ENCODE measurements at places on chromosomes 16 and 17.

GRCh38 chr17:56886288-56886731 is 27.5 kb downstream of the TRIM25 start:
- DNase-seq: no peak

- DNase-seq: no peak
Measured at GRCh38 chr16:11098601-11099390, 154.4 kb downstream of the CLEC16A start.

GRCh38 chr16:78760611-78761010 is 661.2 kb downstream of the WWOX start:
- DNase-seq: no peak

DNA sequence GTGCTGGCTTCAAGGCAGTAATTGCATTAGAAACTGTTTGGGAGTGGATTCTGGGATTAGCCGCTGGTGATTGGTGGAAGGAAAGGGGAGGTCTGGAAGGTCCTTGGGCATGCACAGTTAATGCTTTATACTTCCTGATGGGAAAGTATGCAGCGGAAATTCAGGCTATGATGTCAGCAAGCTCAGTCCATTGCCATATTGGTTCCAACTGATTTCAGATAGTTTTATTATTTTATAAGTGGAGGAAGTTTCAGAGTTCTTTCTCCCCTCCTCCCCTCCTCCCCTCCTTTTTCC is 8.1 kb upstream of the CMTR2 start:
- no peak for DNase-seq

GRCh38 chr17:65278050-65278819 is 141.1 kb downstream of the RGS9 start:
- DNase-seq: no peak

- no peak for DNase-seq
Measured at GRCh38 chr16:66510711-66511601, 39.0 kb downstream of the TK2 start.

GRCh38 chr17:44502598-44503146 is 534 bp downstream of the GPATCH8 start:
- no peak for DNase-seq

DNA sequence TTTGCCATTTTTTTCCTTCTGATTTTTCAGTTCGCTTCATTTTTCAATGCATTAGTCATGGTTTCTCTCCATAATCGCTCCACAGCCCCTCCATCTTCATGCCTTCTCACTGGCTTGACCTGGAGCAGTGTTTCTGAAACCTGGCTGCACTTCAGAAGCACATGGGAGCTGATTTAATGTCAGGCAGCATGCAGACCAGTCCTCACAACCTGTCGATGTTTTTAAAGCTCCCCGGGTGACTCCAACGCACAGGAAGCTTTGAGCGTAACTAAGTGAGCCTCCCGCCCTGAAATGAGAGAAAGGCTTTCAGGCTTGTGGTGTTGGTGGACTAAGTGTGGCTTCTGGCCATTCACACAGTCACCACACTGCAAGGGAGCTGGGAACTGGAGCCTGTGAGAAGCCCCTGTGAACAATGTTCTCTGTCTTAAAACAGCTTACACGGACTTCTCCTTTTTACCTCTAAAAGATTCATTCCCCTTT is 16.8 kb upstream of the DRG2 start:
- DNase-seq: no peak

GRCh38 chr17:60656499-60656898 is 21.2 kb upstream of the BCAS3 start:
- DNase-seq: no peak

DNA sequence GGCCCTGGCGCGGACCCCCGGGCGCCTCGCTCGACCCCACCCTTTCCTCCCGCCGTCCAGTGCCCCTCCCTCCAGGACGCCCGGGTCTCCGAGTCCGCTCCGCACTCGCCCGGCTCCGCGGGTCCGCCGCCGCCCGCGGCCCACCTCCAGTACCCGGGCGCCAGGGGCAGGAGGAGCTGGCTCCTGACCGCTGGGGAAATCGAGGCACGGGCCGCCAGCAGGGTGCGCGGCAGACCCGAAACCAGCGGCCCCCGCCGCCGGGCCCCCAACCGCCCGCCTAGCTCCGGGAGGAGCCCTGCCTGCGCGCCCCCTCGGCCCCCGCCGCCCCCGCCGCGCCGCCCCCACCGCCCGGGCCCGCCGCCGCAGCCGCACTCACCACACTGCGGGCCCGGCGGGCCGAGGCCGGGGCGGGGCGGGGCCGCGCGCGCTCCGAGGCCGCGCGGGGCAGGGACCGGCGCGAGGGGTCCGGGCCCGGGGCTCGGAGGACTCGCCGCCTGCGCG is 333 bp downstream of the MAFG start:
- DNase-seq: no peak

- DNase-seq: no peak
Measured at GRCh38 chr17:33192951-33193911, 99.9 kb downstream of the ASIC2 start.

- DNase-seq: no peak
Measured at GRCh38 chr17:219696-220095, 38.2 kb upstream of the DOC2B start.

DNA sequence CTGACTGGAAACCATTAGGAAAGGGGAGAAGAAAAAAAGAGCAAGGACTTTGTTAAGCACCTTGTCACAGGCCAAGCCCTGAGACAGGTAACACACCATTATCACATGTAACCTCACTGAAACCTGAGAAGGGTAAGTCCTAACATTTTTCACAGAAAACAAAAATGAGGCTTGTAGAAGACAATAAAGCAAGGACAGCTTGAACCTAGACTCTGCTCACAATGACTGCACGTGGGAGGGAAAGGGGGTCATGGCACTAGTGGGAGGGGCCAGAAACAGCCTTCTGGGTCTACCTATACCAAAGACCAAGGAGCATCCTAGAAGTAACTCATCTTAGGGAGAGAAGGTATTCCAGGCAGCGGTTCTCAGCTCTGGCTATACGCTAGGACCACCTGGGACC is 7.5 kb downstream of the TK2 start:
- DNase-seq: no peak

DNA sequence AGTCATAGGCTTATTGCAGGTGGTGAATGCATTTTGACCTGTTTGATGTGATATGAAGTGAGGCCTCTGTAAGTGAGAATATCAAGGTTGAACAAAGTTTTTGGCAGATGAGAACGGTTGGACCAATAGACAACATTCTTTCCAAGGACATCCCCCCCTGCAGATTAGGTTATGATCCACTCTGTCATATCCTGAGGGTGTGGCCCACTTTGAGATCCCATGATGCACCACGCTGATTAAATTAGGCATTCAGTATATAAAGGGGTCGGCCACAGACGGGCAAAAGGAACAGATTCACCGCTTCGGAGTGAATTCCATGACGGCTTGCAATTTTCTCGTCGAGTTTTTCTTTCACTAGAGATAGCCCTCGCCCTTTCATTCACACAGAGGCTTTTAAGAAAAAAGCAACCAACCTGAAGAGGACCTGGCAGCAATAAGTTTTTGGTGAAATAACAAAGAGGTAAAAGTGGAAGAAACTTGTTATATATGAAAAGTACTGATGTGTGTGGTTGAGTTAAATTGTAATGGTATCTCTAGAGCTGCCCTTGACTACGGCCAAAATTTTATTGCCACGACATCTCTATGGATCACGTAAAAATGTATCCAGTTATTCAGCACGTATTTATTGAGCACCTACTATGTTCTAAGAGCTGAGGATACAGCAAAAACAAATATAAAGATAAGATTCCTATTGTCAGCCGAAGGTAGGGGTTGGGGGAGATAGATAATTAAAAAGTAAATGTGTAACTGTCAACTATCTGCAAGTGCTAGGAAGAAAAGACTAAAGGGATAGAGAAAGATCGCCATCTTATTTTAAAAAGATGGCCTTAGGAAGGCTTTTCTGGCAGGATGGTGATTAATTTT is 1.7 kb upstream of the RBBP6 start:
- DNase-seq: no peak

DNA sequence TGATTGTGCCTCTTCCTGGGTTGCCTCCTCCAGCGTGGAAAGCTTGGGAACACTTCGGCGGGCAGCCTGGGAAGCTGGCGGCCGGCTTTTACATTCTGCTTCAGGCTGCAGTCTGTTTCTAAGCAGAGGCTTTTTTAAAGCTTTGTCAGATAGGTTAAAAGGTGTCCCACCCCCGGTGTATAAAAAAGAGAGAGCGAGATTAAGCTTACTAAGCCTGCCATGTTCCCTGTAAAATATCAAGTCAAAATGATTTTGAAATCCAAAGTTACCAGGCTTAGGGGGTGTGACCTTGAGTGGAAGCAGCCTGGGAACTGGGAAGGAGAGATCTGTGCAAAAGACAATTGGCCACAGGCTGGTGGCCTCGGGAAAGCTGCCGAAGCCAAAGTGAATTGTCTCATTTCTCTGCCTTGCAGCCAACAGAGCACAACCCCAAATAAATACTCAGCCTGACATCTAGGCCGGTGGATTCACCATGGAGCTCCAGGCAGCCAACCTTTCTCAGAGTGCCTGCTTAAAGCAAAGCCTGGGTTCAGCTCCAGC is 254.5 kb downstream of the FTO start:
- no peak for DNase-seq

GRCh38 chr17:50039058-50039457 is 16.9 kb upstream of the ITGA3 start:
- DNase-seq: no peak

GRCh38 chr17:57439651-57440050 is 183.3 kb downstream of the MSI2 start:
- no peak for DNase-seq

- no peak for DNase-seq
Measured at GRCh38 chr16:1094124-1094479, 1.9 kb downstream of the C1QTNF8 start.

DNA sequence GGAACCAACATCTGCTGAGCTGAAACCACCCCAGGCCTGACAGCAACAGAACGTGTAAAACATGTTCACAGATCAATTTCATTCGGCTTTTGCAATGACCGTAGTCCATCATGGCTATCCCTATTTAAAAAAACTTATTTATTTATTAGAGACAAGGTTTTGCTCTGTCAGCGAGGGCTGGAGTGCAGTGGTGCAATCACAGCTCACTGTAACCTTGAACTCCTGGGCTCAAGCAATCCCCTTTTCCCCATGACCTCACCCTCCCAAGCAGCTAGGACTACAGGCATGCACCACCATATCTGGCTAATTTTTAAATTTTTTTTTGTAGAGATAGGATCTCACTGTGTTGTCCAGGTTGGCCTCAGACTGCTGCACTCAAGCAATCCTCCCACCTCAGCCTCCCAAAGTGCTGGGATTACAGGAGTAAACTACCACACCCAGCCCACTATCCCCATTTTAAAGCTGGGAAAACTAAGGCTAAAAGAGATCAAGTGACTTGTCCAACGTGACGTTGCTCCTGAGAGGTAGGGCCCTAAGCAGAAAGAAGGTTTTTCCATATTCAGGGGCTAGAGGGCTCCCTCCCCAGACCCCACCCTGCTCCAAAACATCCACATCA is 77.7 kb downstream of the MYH11 start:
- no peak for DNase-seq

DNA sequence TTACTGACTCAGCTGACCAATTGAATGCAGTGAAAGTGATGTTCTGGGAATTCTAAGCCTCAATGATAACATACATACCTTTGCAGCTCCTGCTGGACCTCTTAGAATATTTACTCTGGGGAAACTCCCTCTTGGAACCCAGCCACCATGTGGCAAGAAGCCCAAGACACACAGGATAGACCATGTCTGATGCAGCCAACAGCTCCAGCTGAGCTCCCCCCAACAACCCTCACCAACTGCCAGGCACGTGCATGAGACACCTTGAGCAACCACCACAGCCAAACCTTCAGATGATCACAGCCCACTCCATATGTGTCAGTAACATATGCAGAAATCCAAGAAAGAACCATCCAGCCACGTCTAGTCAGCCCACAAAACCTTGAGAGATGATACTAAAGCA is 53.0 kb downstream of the XYLT1 start:
- no peak for DNase-seq

DNA sequence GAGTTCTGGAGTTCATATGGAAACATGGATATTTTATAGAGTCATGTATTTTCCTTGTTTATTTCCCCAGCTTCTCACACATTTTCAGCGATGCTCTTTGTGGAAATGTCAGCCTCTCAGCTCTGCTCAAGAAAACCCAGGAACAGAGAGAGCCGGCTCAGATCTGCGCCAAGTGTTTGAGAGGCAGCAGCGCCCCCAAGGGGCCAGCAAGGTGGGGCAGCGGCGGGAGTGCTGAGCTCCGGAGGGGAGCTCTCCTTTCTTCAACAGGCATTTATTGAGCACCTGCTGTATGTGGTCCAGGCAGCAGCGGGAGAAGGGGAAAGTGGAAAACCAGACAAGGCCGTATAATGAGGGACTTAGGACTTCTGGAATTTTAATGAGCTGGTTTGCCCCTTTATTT is 421.1 kb upstream of the C16orf82 start:
- DNase-seq: no peak

DNA sequence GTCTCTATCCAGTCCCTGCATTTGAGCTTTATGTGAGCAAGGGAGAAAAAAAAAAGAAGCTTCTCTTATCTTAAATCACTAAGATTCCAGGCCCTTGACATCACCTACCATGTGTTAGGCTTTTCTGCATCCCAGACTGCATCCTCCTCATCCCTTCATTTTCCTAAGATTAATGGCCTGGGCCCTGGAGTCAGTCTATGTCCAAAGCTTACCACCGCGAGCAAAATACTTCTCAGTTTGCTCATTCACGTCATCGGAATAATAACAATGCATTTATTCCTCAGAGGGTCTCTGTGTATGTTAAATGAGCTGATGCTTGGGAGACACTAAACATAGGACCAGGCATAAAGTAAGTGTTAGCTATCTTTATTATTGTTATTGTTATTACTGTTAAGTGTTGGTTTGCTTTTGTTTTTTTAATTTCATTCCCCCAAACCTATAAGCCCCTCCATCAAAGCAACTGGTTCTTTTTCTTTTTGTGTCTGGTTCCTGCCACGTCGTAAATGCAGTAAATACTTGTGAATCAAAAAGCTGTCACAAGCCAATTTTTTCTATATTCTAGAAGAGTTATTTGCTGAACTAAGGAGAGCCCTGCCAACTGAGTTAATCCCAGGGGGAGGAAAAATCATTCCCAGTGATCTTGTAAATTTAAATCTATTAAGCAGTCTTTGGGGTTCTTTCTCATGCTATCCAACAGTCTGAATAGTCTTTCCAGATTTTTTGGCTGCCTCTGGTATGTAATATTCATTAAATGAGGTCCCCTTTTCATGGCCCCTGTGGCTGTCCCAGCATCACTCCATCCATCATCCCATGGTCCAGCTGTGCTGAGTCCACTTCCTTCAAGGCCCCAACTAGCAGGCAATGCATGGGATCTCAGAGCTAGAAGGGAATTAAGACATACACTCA is 46.5 kb downstream of the VAT1L start:
- peak; percentile 61 for DNase-seq

Measured in HS-5 (cell line).